ENCODE measurements at places on chromosomes 16 and 17. TPM values are rescaled to one million over a fixed set of nuclear protein-coding genes. Genes with fewer than 3 reads are reported as not detected.

GRCh38 chr17:42027590-42027889 is 7.7 kb downstream of the NKIRAS2 start:
- no peak for DNase-seq

GRCh38 chr16:942436-943060 is 28.2 kb downstream of the LMF1 start:
- no peak for DNase-seq

DNA sequence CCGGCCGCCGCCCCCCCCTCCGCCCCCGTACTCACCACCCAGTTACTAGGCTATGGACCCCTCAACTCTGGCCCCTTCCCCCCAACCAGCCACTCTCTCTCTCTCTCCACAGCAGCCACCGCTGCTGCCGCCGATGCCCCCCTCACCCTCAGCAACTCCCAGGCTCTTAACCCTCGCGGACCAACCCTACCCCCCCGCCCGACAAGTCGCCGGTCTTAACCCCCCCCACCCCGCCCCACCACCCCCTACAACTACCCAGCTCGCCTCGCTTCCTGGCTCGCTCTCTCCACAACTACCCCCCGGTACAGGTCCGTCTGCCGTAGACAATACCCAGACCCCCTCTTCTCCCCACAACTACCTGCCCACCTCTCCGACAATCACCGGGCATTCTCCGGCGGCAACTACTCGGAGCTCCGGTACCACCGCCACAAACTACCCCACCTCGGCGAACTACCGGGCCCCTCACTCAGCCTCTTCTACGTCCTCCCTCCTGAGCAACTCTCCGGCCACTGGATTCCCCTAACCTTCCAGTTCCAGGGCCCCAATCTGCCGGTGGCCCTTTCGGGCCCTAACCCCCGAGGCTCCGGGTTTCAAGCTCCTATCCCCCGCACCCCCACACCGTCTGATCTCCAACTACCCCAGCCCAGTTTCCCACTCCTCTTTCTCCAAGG is 702 bp downstream of the PHF23 start:
- DNase-seq = no peak

DNA sequence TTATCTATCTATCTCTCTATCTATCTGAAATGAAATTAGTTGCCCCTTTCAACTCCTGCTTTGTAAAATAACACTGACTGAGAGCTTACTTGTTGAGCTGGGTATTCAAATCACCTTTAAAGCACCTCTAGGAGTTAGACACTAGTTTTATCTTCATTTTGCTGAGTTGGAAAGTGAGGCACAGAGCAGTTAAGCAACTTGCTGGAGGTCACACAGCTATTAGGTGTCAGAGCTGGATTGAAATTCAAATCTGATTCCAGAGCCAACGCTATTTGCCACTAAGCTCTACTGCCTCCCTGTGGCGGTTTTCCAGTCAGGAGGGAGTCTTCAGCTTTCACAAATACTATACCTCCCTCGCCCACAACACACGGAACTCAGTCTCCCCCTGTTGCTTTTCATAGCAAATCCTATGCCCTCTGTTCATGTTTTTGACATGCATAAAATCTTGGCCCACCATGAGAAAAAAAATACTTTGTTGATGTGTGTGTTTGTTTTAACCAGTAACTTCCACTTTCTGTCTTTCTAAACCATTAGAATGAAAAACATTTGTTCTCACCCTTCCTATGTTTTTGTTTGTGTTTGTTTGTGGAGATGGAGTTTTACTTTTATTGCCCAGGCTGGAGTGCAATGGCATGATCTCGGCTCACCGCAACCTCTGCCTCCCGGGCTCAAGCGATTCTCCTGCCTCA is 74.8 kb upstream of the SMURF2 start:
- DNase-seq = no peak

DNA sequence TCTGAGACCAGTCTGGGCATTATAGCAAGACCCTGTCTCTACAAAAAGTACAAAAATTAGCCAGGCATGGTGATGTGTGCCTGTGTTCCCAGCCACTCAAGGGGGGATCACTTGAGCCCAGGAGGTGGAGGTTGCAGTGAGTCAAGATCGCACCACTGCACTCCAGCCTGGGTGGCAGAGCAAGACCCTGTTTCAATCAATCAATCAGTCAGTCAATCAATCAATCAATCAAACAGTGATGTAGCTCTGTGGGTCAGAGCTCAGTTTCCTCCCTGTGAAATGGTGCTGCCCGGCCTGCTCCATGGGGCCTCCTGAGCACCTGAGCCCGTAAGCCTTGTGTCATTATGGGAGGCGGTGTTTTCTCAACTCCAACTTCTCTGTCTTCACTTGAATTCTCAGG is 167.1 kb upstream of the CIBAR2 start:
- no peak for DNase-seq

DNA sequence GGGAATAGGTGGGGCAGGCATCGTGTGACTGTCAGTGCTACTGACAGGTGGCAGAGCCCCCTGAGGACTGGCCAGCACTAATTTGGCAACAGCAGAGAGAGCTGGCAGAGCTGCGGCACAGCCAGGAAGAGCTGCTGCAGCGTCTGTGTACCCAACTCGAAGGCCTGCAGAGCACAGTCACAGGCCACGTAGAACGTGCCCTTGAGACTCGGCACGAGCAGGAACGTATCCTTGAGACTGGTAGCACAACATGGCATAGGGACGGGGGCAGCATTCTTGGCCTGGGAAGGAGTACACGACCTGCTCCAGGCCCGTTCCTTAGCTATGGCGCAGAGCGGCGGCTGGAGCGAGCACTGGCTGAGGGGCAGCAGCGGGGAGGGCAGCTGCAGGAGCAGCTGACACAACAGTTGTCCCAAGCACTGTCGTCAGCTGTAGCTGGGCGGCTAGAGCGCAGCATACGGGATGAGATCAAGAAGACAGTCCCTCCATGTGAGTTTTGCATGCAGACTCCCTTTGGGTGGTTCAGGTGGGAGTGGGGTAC is 3.0 kb upstream of the NRN1L start:
- DNase-seq = no peak

DNA sequence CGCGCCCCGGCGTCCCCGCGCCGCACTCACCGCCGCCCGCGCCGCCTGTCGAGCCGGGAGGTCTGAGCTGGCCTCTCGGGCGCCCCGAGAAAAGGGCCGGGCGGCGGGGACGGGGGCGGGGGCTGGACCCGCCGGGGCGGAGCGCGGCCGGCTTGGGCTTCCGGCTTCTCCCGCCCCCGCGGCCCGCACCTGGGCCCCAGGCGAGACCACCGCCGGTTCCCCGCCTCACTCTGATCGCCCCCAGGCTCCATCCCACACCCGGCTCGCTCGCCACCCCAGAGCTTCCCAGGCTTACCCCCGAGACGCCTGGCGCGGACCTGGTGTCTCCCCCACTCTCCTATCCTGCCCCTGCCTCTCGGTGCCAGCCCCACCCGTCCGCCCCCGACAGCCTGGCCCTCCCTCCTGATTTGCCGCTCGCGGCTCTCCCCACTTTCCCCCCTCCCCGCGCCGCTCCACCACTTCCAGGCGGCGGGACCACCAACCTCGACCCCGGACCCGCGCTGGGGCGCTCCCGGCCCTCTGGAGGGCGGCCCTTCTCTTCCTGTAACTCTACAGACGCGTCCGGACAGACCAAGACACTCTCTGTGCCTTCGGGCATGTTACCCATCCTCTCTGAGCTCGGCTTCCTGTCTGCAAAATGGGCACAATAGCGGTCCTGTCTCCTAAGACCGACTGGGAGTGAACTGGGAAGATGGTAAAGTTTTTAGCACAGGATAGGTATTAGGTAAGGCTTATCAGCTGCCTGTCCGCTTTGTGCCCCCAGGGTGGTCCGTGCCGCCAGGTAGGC is at the start of gene LITAF:
Gene LITAF (minus strand): TSS at position 64 of the 787 bp plus-strand sequence. CDS start 30,189 bp downstream, outside the sequence.
- DNase-seq = no peak

DNA sequence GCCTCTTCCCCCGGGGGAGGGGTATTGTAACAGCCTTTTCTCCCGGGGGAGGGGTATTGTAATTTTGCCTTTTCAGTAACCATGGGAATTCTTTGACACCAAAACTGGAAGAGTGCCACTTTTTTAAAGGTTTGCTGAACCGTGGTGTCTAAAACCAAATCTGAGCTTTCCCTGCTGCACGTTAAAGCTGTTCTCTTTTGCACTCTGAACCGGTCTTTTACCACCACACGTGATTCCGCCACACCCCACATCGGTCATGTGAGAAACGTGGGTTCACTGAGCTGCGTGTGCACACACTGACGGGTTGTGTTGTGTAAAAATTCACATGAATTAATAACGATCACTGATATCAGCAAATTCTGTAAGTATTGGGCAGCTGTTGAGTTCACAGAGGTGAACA is 9.2 kb upstream of the ACSF3 start:
- no peak for DNase-seq

GRCh38 chr17:76014100-76014924 is 12.8 kb downstream of the EVPL start:
- peak; percentile 32 for DNase-seq

GRCh38 chr17:7017827-7018200 is 5.0 kb upstream of the BCL6B start:
- DNase-seq = no peak

- no peak for DNase-seq
Measured at GRCh38 chr16:56245197-56245596, 53.9 kb downstream of the GNAO1 start.

DNA sequence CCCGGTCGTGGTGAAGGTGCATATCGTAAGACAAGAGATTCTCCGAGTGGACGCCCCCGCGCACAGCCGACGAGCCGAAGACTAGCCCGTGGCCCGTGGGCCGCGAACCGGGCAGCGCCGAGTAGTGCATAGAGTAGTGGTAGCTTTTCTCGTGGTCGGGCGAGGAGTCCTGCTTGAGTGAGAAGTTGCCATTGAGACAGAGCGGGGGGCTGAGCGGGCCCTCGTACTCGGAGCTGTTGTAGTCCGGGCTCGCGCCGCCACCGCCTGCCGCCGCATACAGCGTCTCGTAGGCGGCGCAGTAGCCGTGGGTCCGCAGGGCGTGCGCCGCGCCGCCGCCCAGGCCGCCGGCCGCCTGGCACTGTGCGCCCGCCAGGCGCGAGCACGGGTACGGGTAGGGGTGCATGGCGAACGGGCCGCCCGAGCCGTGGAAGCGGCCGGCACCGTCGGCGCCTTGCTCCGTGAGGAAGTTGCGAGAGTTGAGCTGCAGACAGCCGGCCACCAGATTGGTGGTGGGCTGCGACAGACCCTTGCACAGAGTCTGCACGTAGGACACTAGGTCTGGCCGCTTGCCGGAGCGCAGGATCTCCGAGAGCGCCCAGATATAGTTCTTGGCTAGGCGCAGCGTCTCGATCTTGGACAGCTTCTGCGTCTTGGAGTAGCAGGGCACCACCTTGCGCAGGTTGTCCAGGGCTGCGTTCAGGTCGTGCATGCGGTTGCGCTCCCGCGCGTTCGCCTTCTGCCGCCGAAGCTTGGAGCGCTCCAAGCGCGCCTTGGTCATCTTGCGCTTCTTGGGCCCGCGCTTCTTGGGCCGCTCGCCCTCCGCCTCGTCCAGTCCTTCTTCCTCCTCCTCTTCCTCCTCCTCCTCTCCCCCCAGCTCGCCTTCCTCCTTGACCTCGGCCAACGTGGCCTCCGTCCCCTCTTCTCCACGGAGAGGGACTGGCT is 2.0 kb downstream of the NEUROD2 start:
- DNase-seq = no peak

GRCh38 chr17:44247440-44247841 is 20.5 kb downstream of the SLC4A1 start:
- DNase-seq = no peak

DNA sequence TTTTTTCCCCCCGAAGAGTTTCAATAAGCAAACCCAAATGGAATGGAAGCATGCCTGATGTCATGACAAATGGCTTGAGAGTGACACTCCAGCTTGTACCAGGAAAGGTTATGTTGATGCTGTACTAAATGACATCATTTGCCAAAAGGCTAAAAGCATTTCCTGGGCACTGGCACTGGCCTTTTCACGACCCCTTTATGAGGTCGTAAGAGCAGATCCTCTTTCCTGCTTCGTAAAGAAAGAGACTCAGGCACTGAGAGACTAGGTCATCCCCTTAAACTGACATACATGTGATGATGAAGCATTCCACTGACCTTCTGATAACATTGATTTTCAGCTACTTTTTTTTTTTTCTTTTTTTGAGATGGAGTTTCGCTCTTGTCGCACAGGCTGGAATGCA is 30.5 kb downstream of the CEP295NL start:
- DNase-seq = no peak

DNA sequence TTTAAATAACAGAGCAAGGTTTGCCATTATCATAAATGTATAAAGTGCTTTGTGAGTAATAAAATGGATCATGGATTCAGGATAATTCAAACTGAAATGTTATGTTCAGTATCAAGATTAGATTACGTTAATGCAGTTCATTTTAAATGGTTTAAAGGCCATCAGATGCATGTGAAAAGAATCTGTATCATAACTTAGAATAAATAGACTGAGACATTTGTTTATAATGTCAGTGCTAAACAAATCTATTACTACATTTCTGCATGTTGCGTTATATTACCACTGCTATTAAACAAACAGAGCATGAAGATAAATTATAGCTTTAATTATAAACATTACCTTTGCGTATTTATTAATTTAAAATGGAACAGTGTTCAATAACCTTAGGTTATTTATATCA is 160.2 kb downstream of the TOX3 start:
- DNase-seq = no peak

DNA sequence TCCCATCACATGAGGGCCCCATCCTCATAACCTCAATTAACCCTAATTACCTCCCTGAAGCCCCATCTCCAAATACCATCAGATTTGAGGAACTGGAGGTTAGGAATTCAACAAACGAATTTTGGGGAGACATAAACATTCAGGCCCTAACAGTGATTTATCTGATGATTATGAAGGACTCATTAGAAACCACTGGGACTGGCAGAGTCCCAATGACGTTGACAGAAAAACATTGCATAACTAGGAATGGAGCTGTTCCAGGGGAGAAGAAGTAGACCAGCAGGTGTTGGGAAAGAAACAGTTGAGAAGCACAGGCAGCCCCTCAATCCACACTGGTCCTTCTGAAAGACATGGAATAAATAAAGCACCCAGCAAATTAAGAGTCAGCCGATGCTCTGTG is 282.0 kb downstream of the MAP2K4 start:
- DNase-seq = no peak

- DNase-seq = no peak
Measured at GRCh38 chr17:70564006-70564620, 394.8 kb downstream of the KCNJ2 start.

DNA sequence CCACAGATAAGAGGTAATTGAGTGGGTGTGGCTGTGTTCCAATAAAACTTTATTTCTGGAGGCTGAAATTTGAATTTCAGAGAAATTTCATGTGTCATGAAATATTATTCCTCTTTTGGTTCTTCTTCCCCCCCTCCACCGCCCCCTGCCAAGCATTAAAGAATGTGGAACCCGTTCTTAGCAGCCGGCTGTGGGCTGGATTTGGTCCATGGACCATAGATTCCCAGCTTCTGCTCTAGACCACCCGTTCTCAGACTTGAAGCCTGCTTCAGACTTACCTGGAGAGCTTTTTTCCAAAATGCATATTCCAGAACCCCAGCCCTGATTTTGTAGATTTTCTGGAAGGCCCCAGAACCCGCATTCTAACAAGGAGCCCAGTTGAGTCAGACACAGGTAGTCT is 15.1 kb upstream of the LASP1NB start:
- DNase-seq = no peak

Gene PPP1R27
- not detected for total RNA-seq

Gene CCDC92B
- 0.51 TPM for total RNA-seq

Gene NPIPA8
- total RNA-seq = 0.18 TPM

Gene PRSS21
- not detected for total RNA-seq

Gene CCT6B
- 1.5 TPM for total RNA-seq

Gene CMTM1
- 7.1 TPM for total RNA-seq

Gene OR3A3
- total RNA-seq = not detected

Gene PIRT
- total RNA-seq = not detected

Gene CDK5R1
- 7.9 TPM for total RNA-seq

Gene MYH11
- total RNA-seq = 0.51 TPM

Gene CDH15
- 0.51 TPM for total RNA-seq

Data from Panc1 (cell line).